Kidney (tissue), 22 donors: ENCODE measurements at places on chromosomes 3 and 15. TPM values are rescaled to one million over a fixed set of nuclear protein-coding genes. Genes with fewer than 3 reads are reported as not detected.

The SH2D7 gene
- total RNA-seq, result not detected

The FETUB gene
- total RNA-seq, result not detected

The SERINC4 gene
- 0.13 TPM for total RNA-seq

The KCTD6 gene
- 19.0 TPM for total RNA-seq

The CDC25A gene
- total RNA-seq, result 0.88 TPM

The ARMC8 gene
- 47.3 TPM for total RNA-seq

The CASR gene
- total RNA-seq, result 72.8 TPM

The SMCO1 gene
- total RNA-seq, result not detected

The TTC21A gene
- total RNA-seq, result 14.1 TPM

DNA sequence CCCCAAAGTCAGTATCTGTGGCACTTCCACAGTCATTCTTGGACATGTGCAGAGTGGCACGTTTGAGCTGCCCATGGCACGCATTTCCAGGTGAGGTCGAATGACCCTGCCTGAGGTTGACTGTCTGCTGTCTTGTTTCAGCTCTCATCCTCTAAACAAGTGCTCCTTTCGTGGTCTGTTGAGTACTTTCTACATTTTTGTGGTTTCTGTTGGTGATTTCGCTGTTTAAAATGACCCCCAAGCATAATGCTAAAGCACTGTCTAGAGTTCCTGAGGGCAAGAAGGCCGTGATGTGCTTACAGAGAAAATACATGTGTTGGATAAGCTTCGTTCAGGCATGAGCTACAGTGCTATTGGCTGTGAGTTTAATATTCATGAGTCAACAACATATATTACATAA is 40.0 kb upstream of the SAMMSON start:
- no peak overlapping the region for H3K4me3 ChIP-seq
- DNase-seq, result no peak
- H3K4me1 ChIP-seq, result no peaks in the 10 kb centered on the region

DNA sequence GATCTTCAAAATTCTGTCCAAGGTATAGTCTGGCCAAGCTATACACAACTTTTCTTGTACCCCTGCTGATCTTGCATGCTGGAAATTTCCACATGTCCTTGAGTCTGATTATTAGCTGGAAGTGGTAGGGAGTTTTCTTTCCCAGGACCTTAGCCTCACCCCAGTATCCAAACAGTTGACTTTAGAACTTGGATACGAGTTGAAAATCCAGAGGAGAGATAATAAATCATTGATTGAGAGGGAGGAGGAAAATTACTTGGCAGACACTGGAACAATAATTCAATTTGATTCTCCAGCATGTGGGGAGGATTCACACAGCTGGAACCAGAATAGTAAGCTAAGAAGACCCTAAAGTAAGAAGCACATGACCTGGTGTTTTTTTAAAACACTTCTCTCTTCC is 116.4 kb downstream of the IL5RA start:
- DNase-seq, result peak; percentile 77
- H3K4me3 ChIP-seq, result no peak overlapping the region
- no peaks in the 10 kb centered on the region for H3K27me3 ChIP-seq
- no peaks in the 10 kb centered on the region for H3K4me1 ChIP-seq
- H3K27ac ChIP-seq, result no peak overlapping the region

- no peak overlapping the region for H3K27ac ChIP-seq
- no peak for DNase-seq
- H3K4me3 ChIP-seq, result no peak overlapping the region
- no peaks in the 10 kb centered on the region for H3K36me3 ChIP-seq
Measured at GRCh38 chr3:128180436-128180835, 27.2 kb downstream of the EEFSEC start.

DNA sequence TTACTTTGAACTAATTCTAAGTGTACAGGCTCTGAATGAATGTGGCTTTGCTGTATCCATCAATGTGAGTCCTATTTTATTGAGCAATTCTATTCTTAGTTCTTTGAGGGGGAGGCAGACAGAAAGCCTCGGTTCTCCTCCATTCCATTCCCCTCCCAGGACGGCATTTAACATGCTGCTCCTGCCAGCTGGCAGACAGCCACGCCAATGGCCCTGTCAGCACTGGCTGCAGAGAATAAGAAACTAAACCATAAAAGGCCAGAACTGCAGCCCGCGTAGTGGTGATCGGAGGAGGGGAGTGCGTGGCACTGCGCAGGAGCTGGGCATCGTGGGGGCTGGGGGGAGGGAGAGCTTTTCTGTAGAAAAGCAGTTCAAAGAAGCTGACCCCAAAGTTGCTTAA is 76.0 kb upstream of the HACD2 start:
- no peak overlapping the region for H3K4me3 ChIP-seq
- peaks cover 2% of the 10 kb centered on the region for H3K36me3 ChIP-seq
- no peaks in the 10 kb centered on the region for H3K27me3 ChIP-seq
- H3K4me1 ChIP-seq, result peaks cover 51% of the 10 kb centered on the region
- H3K27ac ChIP-seq, result peak overlapping the region; percentile 89
- DNase-seq, result peak; percentile 82

DNA sequence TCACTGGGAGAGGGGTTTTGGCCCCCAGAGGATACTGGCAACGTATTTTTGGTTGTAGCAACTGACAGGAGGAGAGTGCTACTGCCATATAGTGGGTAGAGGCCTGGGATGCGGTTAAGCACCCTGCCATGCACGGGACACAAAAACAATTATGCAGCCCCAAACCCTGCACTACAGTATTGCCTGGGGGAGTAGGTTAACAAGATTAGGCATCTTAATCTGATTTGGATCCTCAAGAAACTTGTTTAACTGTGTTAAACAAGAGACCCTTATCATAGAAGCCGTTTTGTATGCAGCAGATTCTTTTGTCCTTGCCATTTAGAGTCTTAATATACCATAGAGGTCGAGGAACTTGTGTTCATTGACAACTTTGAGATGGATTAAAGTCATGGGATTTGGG is 3.4 kb downstream of the PHLDB2 start:
- peak overlapping the region; percentile 40 for H3K27ac ChIP-seq
- no peak for DNase-seq
- H3K4me3 ChIP-seq, result peak overlapping the region; percentile 21
- no peaks in the 10 kb centered on the region for H3K36me3 ChIP-seq
- H3K4me1 ChIP-seq, result peaks cover 2% of the 10 kb centered on the region

DNA sequence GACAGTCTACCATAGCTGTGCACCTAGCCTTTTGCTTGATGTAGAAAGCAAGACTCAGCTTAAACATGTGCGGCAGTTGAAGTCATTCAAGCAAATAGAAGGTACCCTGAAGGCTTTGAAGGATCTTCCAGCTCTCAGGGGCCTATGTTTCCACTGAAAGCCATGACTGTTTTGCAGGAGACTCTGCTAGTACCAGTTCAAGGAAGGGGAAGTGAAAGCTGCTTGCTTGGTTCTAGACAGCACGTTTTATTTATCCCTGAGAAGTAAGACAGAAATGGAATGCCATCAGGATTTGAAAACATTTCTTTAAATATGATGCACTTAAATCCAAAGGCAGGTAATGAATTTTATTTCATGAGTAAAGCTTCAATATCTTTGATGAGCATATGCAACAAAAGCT is 311.4 kb downstream of the PDCD6IP start:
- H3K4me3 ChIP-seq, result no peak overlapping the region
- no peak overlapping the region for H3K27ac ChIP-seq
- no peaks in the 10 kb centered on the region for H3K4me1 ChIP-seq
- H3K36me3 ChIP-seq, result no peaks in the 10 kb centered on the region

- H3K27me3 ChIP-seq, result no peaks in the 10 kb centered on the region
- peak overlapping the region; percentile 13 for H3K27ac ChIP-seq
- H3K4me1 ChIP-seq, result peaks cover 3% of the 10 kb centered on the region
- no peaks in the 10 kb centered on the region for H3K36me3 ChIP-seq
Measured at GRCh38 chr3:124297062-124297980, 305.4 kb upstream of the ROPN1 start.

- H3K27ac ChIP-seq, result peak overlapping the region; percentile 97
- H3K4me3 ChIP-seq, result peak overlapping the region; percentile 88
- H3K27me3 ChIP-seq, result no peaks in the 10 kb centered on the region
- peaks cover 7% of the 10 kb centered on the region for H3K4me1 ChIP-seq
- peaks cover 9% of the 10 kb centered on the region for H3K36me3 ChIP-seq
Measured at GRCh38 chr3:134486577-134487041, 752 bp downstream of the CEP63 start.

DNA sequence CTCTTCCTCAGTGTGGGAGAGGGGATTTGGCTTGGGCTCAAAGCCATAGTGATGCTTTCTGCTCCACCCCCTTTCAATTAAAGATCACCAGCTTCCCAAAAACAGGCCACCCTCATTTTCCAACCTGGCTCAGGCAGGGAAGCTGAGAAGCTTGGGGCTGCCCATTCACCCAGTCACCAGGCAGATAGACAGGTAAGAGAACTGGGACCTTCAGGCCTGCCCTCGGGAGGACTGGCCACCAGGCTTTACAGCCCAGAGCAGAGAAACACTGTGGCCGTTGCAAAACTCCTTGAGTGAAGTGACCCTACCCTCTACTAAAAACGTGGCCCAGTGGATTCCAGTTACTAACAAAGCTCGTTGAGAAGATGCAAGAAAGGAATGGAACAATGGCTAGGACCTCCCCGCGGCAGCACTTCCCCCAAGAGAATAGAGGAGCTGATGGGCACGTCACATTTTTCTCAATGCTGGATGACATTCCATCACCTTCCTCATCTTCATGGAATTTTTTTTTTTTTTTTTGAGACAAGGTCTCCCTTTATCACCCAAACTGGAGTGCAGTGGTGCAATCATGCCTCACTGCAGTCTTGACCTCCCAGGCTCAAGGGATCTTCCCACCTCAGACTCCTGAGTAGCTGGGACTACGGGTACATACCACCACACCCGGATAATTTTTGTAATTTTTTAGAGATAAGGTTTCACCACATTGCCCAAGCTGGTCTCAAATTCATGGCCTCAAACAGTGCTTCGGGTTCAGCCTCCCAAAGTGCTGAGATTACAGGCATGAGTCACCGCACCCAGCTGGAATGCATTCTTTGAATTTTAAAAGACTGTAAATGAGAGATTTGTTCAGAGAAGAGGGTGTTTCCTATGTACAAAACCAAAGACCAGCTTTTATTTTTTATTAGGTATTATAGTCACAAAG is 37.9 kb downstream of the LIPC start:
- H3K27ac ChIP-seq, result peak overlapping the region; percentile 94
- no peak for DNase-seq
- peaks cover 32% of the 10 kb centered on the region for H3K4me1 ChIP-seq

- H3K36me3 ChIP-seq, result no peaks in the 10 kb centered on the region
- no peaks in the 10 kb centered on the region for H3K4me1 ChIP-seq
- no peak for DNase-seq
- H3K4me3 ChIP-seq, result peak overlapping the region; percentile 61
- no peaks in the 10 kb centered on the region for H3K27me3 ChIP-seq
- no peak overlapping the region for H3K27ac ChIP-seq
Measured at GRCh38 chr3:27467545-27467944, 16.6 kb downstream of the SLC4A7 start.

DNA sequence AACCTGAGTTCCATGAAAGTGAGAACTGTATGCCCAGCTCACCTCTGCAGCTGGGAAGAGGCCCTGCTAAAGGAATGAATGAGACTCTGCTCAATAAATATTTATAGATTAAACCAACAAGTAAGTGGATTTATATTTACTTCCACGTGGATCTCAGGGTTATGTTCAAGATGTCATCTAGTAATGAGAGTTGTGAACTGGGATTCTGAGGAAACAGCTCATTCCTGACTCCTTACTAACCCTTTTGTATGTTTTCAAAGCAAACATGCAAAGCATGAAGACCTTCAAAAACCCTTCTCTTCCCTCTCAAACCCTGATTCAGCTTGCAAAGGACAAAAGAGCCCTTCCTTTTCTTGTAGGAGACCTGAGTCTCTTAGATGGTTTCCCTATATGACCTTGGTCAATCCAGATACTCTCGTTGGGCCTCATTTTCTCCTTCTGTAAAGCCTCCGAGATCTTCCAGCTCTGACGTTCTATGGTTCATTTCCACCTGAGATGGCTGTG is 53.4 kb downstream of the LSM3 start:
- DNase-seq, result no peak
- H3K36me3 ChIP-seq, result no peaks in the 10 kb centered on the region
- no peak overlapping the region for H3K4me3 ChIP-seq
- no peaks in the 10 kb centered on the region for H3K4me1 ChIP-seq

- no peak overlapping the region for H3K27ac ChIP-seq
- H3K27me3 ChIP-seq, result no peaks in the 10 kb centered on the region
Measured at GRCh38 chr3:188974856-188975599, 196.7 kb upstream of the TPRG1 start.

DNA sequence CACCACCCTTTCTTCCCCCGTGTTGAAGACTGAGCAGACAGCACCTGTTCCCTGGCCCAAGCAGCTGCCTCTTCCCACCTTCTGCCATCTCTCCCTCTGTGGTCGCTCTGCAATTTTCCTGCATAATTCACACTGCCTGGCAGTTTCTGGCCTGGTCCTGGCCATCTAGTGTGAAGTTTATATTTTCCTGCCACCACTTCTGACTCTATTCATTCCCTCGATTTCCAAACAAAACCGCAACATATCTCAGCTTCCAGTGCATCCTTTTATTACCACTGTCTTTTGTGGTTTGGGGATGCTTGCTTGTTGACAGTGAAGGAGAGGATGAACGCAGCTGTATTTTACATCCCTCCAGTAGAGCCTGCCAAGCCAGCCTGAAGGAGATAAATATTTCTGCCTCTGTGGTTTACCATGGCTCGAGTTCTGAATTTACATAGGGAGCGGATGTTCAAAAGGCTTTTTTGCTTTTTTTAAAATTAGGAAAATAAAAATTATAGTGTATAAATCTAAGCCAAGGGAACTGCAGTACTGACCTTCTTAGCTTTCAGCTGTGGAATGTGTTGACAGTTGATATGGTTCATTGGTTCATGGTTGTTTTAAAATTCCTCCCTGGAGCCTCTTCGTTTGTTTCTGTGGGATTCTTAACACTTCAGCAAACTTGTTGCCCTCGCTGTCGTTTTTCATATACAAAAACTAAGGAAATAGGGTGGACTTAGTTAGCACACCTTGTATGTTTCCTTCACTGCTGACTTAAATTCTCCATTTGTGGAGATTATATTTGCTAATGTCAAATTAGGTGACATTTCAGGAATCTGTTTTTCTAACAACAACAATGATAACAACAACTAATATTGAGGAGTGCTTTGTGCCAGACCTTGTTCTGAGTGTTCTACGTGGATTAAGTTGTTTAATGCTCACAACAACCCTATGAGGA is 250.5 kb downstream of the ADAMTSL3 start:
- H3K36me3 ChIP-seq, result no peaks in the 10 kb centered on the region
- peaks cover 5% of the 10 kb centered on the region for H3K4me1 ChIP-seq
- H3K4me3 ChIP-seq, result no peak overlapping the region
- no peaks in the 10 kb centered on the region for H3K27me3 ChIP-seq
- no peak overlapping the region for H3K27ac ChIP-seq

- no peak overlapping the region for H3K4me3 ChIP-seq
- no peak overlapping the region for H3K27ac ChIP-seq
- no peaks in the 10 kb centered on the region for H3K36me3 ChIP-seq
- DNase-seq, result no peak
Measured at GRCh38 chr15:56832125-56832524, 86.3 kb upstream of the TCF12 start.

GRCh38 chr15:98805434-98806274 is 157.3 kb downstream of the IGF1R start:
- H3K4me1 ChIP-seq, result peaks cover 3% of the 10 kb centered on the region
- H3K36me3 ChIP-seq, result no peaks in the 10 kb centered on the region
- H3K4me3 ChIP-seq, result no peak overlapping the region
- no peak for DNase-seq
- H3K27ac ChIP-seq, result no peak overlapping the region
